ENCODE measurements at places on chromosomes 1 and 21.

DNA sequence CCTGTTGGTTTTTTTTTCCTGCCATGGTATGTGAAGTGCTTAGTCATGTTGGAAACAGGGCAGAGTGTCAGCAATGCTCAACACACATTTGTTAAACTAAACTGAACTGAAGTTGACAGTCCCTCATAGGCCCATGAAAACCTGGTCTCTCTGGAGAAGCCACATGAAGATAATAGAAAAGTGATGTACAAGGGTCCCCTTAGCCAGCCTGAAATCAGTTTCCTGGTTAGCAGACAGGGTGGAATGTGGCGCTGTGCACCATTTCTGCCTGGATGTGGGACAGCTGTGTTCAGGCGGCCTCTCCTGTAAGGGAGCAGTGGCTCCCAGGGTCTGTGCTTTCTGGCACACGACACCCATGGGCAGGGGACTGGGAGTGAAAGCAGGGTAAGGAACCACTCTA lies 9.9 kb upstream of the CHI3L1 start:
- no peak for DNase-seq

DNA sequence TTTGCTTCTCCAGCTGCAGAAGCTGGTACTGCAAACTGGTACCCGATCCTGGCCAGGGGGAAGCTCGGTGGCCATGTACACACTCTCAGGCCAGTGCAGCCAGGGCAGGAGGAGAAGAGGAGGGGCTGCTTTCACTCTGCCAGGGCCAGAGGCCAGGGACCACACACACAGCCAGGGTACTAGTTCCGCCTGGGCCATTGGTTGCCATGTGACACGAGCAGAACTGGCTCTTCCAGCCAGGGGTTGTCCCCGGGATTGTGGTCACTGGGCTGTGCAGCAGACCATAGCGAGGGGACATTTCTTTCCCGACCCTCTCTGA lies 3.7 kb upstream of the SHISAL2A start:
- no peak for DNase-seq

GRCh38 chr1:30887485-30888315 lies 20.9 kb downstream of the SDC3 start:
- DNase-seq, result no peak

- no peak for DNase-seq
Observed at GRCh38 chr1:201888282-201889089, at the start of gene SHISA4. Gene SHISA4, plus strand, starts transcription at chr1:201888898. Its CDS starts 97 bp downstream, at chr1:201888995.

- no peak for DNase-seq
Observed at GRCh38 chr21:42003051-42003461, 7.1 kb downstream of the ZBTB21 start.

DNA sequence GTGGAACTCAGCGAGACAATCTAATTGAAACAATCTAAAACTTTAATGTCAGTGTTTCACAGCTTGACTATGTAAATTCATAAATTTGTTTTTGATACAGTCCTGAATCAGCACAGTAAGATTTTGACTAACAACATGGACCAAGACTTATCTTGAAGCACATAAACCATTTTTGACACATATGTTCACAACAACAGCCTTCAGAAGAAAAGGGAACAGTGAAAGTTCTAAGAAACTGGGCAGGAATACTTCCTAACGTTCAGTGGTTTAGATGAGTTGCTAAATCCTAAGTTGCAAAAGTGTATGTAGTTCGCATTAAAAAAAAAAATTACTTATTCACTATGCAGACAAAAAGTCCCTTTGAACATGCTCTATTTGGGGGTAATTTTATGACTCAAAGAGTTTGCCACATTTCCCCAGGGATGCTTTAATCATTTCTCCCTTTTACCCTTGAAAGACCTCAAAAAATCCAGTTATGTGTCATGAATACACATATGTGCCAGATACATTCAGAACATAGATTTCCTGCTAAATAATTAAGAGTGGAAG lies 120.2 kb downstream of the MRPL39 start:
- DNase-seq, result no peak

DNA sequence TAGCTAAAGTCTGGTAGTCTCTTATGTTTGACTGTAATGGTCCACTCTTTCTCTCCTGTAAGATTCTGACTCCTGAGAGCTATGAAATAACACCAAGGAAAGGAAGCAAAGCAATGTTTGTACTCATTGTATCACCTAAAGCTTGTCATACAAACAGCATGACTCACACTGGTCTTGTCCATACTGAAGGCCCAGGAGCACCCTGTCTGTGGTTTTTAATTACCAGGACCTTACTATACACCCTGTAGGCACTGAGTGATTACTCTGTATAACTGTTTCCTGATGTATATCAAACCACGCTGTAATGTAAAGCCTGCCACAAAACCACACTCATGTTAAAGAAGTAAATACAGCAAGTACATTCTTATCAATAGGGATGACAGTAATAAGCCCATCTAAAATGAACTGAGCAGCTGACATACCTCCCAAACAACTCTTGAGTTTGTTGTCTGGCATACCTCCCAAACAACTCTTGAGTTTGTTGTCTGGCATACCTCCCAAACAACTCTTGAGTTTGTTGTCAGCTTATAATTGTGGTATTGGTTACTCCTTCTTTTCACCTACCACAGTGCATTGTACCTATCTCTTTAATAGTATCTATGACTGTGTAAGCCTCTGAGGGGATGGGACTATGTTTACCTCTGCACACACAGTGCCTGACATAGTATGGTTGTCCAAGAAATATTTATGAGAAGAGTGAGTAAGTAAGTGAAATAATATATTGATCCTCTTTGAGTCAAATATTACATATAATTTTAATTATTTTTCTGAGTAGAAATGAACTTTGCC lies 11.6 kb upstream of the TNFSF18 start:
- no peak for DNase-seq

DNA sequence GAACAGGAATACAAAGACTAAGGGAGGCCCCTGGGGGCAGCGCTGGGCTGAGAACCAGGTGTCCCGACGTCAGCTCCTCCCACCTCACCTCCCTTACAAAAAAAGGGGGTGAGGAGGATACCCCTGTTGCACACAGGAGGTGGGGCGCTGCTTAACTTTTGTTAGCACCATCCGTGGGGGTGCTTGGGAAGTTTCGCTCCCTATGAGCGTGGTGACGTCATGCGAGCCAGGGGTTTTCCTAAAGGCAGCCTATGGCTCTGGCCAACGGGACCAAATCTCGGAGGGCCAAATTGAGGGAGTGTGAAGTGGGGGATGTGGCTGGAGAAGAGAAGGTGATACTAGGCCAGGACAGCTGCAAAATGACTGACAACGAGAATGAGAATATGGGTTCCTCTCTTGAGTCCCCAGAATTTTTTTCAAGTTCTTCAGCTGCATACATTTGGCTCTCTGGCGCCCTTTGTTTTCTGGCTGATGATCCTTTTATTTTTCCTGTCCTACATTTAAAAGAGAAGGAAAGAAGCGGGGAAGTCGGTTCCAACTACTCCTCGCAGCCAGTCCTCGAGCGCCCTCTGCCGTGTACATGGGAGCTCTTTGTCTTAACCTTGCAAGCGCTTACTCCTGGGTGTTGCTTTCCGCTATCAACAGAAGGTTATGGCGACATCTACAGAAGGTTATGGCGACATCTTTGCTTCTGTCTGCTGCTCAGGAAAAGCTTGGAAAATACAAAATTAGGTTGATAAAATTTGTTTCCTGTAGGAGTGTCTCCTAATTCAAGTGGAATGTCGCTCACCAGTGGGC lies 48.0 kb upstream of the ZC3H11B start:
- DNase-seq, result peak; percentile 40

DNA sequence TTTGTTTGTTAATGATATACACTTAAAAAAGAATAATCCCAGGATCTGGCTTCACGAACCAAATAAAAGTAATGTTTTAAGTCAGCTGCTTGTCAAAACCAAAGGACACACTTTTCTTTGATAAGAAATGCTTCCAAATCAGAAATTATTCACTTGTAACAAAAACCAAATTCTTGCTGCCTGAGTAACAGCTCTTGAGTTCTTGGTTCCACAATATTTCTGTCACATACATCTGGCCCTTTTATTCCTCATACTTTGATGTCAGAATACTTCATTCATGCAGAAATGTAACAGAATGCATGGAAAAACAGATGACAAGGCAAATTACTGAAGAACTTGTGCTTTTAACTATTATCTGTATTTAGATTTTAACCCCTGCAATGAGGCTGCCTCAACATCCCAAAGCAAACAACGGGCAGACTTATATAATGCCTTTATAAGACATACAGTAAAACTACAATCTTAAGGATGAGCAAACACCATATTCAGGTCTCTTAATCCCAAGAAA lies 1.5 kb downstream of the VAMP4 start:
- no peak for DNase-seq

DNA sequence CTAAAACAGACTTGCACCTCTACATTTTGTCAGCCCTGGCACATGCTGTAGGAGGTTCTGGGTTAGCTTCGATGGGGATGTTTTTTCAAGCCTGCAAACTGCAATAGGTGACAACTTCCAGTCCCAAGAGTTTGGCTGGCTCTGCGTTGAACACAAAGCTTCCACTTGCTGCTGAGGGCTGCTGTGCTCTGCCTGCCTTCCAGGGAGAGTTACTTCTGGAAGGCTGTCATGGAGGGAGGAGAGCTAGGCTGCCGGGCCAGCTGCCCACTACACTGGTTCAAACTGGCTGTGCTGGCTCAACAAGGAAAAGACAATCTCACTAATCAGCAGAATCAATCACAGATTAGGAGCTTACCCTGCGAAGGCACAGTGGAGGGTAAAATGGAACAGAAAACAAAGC lies 46.7 kb upstream of the PPP2R5A start:
- DNase-seq, result no peak

DNA sequence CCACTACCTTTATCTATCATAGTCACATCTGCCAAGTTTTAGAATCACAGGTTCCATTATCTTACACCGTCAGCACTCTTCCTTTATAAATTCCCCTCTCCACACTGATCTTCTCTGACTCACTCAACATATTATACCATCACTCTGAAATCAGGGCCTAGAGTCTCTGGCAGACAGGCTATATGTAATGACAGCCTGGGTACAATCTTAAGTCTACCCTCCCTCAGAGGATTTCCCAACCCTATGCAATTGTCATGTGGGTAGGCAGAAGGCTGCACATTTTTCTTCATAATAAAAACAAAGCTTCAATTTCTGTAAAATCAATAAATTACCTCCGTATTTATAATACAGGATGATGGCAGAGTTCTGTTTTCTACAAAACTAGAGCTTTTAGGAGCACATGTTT lies 138.0 kb downstream of the RERE start:
- no peak for DNase-seq

GRCh38 chr21:44496564-44497550 lies 41.5 kb downstream of the LRRC3 start:
- no peak for DNase-seq

DNA sequence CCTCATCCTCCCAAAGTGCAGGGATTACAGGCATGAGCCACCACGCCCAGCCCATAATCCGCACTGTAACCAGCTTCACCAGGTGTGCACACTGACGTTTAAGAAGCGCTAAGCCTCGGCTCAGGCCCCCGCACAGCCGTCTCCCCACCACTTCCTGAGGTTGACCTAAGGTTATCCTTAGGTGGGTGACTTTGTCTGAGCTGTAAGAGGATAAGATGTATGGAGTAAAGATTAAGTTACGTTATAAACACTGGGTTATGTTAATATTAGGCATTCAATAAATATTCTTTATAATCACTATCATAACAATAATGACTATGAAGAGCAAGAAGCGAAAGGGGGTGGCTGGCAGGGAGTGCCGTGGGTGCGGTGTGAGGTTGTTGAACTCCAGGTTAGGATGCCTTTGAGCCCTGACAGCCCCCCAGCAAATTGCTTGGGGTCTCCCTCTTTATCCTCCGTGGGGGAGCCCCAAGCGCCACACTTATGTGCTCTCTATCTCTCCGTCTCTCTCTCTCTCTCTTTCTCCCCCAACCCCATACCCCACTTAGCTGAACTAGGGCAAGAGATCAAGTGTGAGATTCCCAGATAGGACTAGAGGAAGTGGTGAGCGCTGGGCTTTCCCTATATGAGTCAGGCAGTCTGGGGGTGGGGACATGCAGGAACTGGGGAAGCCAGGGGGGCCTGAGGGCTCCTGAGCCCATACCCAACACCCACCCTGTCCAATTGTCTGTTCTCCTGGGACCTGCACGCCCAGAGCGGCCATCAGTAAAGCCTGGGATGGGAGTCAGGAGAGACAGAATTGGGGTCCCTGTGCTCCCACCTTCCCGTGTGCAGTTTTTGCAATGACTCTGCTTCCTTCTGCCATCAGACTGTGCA lies 7.6 kb downstream of the EFHD2 start:
- DNase-seq, result no peak

DNA sequence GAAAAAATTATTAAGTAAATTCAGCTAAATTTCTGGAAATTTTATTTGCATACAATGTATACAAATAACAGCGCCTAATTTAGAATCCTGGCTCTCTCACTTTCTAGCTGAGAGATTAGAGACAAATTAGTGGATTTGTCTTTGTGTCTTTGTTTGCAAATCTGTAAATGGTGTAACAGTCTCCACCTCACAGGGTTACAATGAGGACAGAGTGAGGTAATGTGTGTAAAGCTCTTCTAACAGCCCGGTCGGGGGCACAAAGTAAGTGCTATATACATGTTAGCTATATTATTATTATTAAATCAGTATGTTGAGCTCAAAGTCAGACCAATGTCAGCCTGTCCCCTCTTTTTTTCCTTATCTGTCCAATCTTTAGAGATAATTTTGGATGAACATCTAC lies 5.0 kb upstream of the ADAMTSL4 start:
- no peak for DNase-seq

GRCh38 chr21:46031484-46031883 lies 49.9 kb downstream of the COL6A1 start:
- no peak for DNase-seq

DNA sequence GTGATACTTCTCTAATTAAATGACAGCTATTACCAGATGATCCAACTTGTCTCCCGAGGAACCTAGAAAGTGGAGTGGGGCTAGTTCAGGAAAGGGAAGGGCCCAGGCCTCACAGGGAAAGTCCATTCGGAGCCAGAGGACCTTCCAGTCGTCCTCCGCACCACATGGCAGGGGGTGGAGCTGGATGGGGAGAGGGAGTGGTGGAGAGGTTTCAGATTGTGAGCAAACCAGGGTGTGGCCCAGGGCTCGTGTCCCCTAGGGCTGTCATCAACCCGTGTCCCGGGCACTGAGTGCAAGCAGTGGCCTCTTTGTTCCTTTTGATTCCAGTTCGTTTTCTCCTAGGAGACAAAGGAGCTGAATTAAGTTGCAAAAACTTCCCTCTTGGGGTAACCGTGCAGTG lies 114.9 kb downstream of the HUNK start:
- no peak for DNase-seq

DNA sequence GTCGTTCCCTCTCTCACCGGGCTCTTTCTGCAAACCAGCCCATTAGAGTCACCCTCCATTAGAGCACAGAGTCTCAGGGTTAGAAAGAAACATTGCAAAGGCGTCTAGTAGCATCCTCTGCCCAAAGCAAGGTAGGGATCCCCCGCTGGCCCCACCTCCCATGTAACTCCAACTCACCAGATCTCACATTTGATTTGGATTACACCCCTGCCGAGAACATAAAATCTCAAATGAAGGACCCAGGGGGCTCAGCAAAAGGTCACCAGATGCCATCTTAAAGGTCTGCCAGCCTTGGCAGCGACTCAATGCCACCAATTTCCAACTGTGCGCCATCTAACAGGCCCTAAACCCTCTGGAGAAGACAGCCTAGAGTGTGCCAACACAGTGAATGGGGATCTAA lies 14.1 kb downstream of the C1orf87 start:
- DNase-seq, result no peak

All from GM19239 (cell line).